Stimulated activated CD8-positive, alpha-beta memory T cell treated with anti-CD3 and anti-CD28 coated beads, Interleukin-7, amount 100 ng/mL, for 1 hour (primary cell): ENCODE measurements at places on chromosomes 1 and 21.

DNA sequence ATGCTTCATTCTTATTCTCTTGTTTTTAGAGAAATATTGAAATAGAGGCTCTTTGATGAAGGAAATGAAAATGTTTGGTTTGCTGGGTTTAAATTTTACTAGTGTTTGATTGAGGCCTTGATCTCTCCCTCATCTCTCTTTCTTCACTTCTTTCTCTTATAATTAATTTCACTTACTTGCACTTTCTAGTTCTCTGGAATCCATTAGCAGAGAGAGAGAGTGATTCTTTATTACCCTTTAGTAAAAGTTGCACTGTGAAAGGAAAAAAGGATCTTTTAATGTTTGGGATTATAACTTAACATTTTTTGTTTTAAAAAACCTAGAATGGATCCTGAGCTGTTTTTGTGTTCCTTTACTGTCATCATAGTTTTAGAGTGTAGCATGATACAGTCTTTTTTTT, 12.2 kb downstream of the RPRD2 start:
- no peak for DNase-seq

GRCh38 chr1:29964718-29965533, 728.6 kb downstream of the PTPRU start:
- DNase-seq, result no peak

GRCh38 chr1:98385652-98386051, 275.9 kb upstream of the SNX7 start:
- DNase-seq, result no peak

DNA sequence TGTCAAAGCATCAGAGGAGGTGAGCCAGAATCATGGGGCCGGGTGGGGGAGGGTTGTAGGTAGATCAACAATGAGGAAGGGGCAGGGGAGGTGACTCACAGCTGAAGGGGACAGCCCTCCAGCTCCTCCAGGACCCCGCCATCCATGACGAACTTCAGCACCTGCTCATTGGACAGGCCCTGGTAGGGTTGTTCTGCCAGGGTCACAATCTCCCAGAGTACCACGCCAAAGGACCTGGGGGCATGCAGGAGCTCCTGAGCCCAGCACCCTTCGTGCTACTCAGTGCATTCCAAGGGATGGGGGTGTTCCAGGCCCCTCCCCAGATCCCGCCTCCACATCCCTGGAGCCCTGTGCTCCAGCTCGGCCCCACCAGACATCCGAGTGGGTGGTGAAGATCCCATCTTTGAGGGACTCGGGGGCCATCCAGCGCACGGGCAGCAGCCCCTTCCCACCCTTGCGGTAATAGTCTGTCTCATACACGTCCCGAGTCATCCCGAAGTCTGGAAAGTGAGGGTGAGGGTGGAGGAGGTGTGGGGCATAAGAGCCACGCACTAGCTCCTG, 17.5 kb downstream of the INSRR start:
- no peak for DNase-seq

DNA sequence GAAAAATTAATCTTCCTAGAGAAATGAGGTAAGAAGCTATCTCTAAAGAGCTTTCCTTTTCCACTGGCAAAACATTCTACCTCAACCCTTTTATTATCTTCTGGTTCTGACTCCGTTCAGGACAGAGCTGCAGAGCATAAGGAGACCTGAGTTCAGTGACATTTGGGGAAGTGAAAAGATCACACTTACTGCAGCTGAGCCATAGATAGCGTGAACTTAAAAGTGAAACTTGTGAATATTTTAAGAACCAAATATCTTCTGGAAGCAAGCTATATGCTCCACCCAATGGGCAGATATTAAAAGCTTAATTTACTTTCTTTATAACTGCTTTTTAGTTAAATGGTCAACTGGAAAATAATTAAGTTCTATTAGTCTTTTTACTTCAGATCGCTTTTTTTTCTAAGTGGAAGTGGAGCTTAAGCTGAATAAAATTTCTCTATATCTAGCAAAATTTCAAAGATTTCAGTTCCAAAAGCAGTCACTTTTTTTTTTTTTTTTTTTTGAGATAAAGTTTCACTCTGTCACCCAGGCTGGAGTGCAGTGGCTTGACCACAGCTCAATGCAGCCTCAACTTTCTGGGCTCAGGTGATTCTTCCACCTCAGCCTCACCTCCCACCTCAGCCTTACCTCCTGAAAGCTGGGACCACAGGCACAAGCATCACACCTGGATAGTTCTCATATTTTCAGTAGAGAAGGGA, 11.9 kb downstream of the PTPN22 start:
- no peak for DNase-seq

GRCh38 chr1:212648431-212648830, 39.9 kb downstream of the ATF3 start:
- DNase-seq, result no peak
